ELR (cell line): ENCODE measurements at places on chromosomes 2 and 18.
A peak's percentile ranks its signal among the peaks of the same experiment; 100 is the strongest.

DNA sequence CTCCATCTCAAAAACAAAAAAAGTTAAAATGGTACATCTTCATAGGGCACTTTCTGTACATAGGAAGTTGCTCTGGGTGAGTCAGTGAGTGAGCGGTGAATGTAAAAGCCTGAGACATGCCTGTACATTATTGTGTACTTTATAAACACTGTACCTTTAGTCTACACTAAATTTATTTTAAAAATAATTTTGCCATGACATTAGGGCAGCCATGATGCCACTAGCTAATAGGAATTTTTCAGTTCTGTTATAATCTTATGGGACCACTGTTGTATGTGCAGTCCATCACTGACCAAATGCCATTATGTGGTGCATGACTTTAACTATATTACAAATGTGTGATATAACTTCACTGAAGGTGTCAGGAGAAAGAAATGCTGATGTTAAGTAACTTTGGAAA is 11.0 kb upstream of the TXNDC2 start:
- DNase-seq: peak; percentile 68

GRCh38 chr2:170106102-170106840 is 71.7 kb upstream of the MYO3B start:
- DNase-seq: no peak

- DNase-seq: peak; percentile 72
Observed at GRCh38 chr2:24382363-24383073, 22.2 kb upstream of the ITSN2 start.

GRCh38 chr2:46686811-46687210 is 207.4 kb downstream of the TMEM247 start:
- DNase-seq: no peak

GRCh38 chr2:227407591-227408151 is 19.9 kb upstream of the SCYGR1 start:
- peak; percentile 67 for DNase-seq

- DNase-seq: no peak
Observed at GRCh38 chr2:110104025-110104771, 11.4 kb downstream of the MALL start.

DNA sequence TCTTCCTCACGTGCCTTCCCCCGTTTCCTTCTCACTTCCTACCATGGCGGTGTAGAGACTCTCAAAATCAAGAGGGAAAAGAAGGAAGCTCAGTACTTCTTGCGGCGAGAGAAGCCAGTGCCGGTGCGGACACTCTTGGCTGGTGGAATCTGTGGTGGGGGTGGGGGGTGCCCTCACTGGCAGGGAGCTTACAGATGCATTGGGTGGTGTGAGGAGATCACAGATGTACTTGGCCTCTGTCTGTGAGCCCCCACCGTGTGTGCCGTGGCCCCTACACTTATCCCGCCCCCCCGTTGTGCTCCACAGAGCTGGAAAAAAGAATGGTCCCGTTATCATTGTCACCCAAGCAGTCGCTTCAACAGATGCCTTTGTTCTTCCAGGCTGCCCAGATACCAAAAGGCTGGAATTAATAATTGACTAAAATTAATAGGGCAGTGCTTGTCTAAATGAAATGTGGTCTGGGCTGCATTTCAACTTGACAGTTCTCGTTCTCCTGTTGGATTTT is 79.8 kb downstream of the VAPA start:
- DNase-seq: no peak

DNA sequence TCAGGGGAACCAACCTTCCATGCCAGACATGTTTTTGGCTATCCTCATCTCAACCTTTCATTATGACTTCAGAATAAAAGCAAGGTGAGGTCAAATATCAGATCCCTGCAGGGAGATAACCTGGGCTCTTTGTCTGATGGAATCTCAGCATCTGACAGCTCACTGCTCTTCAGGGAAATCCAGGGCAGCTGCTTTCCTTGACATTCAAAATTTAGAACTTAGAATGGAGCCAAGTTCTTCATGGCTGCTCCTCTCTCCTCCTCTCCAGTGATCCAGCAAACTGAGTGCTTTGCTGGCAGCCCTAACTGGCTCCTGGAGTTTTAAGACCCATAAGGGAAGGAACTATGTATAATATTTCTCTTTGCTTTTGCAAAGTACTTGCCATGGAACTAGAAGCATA is 716.3 kb downstream of the TSN start:
- DNase-seq: no peak

DNA sequence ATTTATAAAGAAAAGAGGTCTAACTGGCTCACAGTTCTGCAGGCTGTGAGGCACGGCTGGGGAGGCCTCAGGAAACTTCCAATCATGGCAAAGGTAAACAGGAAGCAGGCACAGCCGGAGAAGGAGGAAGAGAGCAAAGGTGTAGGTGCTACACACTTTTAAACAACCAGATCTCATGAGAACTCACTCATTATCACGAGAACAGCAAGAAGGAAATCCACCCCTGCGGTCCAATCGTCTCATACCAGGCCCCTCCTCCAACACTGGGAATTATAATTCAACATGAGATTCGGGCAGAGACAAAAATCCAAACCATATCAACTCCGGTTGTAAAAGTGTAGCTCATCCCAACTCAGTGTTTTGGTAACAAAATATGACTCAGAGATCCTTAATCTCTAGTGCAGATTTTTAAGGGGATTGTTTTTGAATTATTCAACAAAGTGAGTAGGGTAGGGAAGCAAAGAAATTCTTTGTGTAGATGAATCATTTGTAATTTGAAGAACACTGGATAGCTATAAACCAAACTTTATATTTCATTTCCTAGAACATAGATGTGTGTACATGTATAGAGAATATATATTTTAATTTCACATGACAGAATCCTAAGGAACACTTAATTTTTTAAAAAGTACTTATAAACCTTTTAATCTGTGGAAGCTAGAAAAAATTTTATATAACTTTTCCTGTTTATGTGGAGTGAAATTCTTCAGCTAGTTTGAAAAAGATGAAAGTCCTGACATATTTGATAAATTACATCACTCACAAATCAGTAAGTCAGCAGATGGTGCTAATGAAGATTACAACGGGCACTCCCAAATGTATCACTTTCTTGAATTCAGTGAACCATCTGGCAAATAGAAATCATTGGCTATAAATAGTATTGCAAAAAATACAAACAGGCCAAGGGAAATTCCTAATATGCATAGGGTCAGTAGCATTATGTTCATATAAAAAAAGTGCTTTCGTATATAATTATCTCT is 130.1 kb downstream of the OLA1 start:
- DNase-seq: peak; percentile 94

DNA sequence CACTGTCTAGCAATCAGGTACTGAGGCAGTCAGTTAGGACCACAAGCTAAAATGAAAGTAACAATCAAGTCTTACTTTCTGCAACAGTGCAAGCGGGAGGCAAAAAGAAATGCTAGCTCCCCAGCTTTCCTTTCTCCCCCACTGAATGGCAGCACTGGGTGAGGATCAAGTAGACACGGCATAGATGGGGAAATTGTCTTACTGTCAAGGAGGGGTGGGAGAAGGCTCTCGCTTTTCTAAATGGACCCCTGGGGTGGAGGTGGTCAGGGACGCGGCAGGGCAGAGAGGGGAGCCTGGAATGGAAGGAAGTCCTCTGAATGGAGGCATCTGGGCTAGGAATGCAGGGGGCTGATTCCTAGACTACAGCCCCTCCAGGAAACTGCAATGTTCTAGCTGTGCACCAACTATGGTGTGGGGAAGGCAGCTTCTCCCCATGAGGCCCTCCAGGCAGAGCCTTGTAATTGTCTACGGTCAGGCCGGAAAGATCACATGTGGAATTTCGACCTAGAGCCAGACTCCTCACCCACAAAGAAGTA is 24.3 kb downstream of the METTL8 start:
- no peak for DNase-seq

DNA sequence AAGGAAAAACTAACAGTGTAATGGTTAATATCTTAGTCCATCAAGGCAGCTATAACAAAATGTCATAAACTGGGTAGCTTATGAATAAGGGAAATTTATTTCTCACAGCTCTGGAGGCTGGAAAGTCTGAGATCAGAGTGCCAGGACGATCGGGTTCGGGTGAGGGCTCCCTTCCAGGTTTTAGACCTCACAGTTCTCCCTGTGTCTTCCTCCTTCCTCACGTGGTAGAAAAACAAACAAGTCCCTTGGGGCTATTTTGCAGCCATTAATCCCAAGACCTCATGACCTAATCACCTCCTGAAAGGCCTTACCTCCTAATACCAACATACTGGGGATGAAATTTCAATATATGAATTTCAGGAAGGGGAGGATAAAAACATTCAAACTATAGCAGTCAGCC is 455.9 kb downstream of the CNTNAP5 start:
- no peak for DNase-seq

DNA sequence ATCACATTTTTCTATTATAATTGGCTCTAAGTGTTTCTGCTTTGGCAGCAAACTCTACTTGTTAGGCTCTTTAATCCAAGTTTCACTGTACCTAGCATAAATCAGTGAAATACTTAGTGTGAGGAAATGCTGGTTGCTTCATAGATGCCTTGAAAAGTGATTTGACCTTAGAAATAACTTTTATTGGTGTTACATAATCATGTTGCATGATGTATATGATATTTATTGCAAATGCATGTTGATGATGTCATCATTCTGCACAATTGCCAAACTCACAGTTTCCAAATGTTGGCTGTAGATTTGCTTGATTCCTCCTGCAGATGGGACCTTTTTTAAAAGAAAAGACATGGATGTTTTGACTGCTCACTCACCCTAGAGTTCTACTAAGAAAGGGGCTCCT is 137.6 kb upstream of the BCL2L11 start:
- DNase-seq: no peak

DNA sequence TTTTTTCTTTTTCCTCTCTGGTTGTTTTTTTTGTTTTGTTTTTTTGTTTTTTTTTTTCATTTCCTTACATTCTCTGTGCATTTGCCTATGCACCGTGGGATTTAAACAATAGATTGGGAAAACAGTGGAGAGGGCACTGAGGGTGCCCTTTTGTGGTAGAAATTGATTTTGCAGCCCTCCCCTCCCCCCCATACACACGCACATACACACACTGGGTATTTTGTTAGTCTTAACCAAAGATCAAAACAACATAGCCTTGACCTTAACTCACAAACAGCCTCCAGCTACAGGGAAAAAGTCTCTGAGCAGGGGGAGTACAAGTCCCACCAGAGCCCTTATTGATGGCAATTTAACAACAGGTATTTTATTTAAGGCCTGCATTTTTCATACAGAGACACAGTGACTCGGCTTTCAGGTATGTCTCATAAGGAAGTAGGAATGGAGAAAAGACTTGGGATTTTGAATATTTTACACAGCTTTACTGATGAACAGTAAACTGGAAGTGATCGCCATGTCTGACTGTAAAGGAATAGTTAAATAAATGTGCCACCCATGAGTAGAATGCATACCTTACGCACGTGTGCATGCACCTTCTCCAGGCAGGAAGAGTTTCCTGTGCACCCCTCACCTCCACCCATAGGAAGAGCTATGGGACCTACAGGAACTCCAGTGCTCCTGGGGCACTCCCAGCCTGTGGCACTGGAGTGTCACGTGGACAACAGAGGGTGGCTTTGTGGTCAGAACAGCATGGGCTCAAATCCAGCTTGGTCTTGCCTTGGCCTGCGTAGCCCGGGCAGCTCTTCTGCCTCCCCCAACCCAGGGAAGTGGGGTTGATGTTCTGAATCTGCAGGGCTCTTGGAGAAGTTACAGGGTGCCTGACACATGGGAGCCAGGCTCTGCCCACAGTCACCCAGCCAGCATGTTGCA is 266.4 kb downstream of the ANAPC1 start:
- DNase-seq: peak; percentile 65

DNA sequence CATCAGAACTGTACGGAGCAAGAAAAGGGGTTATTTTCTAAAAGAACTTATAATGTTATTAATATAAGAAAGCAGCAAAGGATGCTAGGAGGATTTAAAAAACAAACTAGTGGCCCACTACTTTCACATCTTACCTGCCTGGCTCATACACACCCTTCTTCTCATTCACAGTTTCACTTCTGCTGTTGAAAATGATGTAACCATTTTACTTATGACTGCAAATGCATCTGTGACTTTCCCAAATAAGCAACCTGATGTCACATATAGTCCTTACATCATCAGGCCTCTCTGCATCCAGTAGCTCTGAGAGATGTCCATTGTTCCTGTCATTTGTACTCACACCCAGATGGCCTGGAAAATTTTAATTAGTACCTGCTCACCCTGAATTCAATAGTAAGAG is 101.8 kb upstream of the MYO3B start:
- DNase-seq: no peak

GRCh38 chr18:55610506-55610905 is 22.5 kb upstream of the TCF4 start:
- DNase-seq: no peak

GRCh38 chr2:218152777-218153176 is 14.0 kb downstream of the CXCR1 start:
- DNase-seq: no peak

GRCh38 chr2:33038799-33039198 is 92.0 kb downstream of the LTBP1 start:
- no peak for DNase-seq

DNA sequence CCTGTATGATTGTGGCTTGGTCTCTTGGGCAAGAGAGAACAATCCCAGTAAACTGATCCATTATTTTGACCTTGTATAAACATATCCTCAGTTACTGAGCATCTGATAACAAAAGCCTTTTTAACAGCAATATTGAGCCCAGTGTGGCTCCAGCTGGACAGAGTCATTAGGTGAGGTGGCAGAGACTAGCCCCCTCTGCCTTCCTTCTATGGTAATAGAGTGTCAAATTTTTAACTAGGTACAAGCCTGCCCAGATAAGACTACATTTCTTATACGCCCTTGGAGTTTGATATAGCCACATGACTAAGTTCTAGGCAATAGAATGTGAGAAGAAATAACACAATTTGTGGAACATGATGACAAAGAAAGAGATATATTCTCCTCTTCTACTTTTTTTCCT is 56.2 kb downstream of the HNMT start:
- no peak for DNase-seq

DNA sequence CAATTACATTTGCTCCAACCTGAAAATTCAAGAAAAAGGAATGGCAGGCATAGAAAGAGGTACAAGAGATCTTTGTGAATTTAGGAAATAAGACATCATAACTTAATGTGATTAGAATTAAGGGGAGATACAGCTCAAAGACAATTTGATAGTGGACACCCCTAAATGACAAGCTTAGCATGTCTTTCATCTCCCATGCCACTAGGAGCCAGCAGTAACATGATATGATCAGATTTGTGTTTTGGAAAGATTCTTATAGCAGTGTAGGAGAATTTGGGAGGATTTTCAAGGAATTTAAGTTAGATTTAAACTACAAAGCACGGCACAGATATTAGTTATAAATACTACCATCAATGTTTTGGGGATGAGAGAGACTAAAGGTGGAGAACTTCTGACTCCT is 340.8 kb downstream of the RDH14 start:
- peak; percentile 28 for DNase-seq

DNA sequence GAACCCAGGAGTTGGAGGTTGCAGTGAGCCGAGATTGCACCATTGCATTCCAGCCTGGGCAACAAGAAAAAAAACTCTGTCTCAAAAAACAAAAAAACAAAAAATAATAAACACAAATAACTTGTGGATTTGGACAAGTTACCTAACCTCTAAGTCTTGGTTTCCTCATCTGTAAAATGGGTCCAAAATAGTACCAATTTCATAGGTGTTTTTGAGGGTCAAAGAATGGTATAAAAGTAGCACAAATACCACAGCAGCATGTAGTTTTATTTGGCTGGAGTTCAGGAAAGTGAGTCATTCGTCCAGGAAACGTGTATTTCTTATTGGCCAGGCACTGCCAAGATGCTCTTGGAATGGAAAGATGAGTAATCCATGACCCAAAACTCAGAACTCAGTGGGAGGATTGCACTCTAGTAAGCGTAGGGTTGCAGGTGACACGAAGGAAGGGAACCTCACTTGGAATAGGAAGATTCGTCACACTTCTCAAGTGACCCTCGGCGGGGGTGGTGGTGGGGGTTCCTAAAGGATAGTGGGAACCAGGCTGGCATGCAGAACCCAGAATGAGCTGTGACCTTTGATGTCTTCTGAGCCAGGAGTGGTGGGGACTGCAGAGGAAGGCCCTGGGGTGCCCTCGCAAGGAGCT is 24.4 kb downstream of the GRHL1 start:
- peak; percentile 97 for DNase-seq
